Activated naive CD8-positive, alpha-beta T cell treated with anti-CD3 and anti-CD28 coated beads for 36 hours (primary cell): ENCODE measurements at places on chromosomes 2 and 18. TPM values are rescaled to one million over a fixed set of nuclear protein-coding genes. Genes with fewer than 3 reads are reported as not detected.

DNA sequence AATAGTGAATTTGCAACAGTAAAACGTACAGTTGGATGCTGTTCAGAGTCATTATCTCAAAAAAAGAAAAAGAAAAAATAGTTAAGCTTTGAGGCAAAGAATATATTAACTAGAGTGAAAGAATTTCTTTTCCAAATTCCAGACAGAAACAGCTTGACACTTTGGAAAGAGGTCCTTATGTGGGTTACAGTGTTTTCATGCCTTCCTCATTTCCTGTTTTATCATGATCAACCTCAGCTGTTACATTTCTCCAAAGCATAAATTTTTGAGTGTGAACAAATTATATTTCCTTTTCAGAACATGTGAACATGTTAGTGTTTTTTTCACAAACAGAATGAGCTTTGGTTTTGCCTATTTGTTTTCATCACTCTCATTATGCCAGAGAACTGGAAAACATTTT, 13.6 kb downstream of the FRZB start:
- DNase-seq = no peak

DNA sequence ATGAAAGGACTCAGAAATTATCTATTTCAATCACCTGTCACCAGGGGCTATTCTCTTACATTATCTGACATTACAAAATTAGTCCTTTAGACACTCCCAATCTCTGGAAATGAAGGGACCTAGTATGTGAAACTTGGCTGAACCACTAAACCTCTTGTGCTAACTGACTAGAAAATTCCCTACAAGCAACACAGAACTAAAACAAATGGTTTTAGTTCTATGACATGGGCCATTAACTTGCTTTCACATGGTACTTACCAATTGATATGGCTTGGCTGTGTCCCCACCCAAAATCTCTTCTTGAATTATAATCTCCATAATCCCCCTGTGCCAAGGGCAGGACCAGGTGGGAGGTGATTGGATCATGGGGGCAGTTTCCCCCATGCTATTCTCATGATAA, 16.6 kb downstream of the SERPINE2 start:
- no peak for DNase-seq

DNA sequence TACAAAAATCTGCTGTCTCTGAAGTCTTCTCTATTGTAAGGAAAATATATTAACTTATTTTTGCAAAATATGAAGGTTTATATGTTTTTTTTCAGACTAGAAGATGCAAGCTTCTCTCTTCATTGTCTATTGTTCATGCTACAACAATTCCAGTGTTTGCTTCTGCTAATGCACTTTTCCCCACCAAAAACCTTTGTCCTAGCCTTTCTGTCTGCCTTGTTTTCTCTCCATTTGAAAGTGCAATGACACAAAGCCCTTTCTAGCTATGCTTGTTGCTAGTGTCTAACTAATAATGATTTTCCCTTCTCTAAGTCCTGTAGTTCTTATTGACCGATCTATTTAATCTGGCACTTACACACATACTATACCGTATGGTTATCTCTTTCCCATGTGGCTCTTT, 369.5 kb upstream of the CELF4 start:
- no peak for DNase-seq

DNA sequence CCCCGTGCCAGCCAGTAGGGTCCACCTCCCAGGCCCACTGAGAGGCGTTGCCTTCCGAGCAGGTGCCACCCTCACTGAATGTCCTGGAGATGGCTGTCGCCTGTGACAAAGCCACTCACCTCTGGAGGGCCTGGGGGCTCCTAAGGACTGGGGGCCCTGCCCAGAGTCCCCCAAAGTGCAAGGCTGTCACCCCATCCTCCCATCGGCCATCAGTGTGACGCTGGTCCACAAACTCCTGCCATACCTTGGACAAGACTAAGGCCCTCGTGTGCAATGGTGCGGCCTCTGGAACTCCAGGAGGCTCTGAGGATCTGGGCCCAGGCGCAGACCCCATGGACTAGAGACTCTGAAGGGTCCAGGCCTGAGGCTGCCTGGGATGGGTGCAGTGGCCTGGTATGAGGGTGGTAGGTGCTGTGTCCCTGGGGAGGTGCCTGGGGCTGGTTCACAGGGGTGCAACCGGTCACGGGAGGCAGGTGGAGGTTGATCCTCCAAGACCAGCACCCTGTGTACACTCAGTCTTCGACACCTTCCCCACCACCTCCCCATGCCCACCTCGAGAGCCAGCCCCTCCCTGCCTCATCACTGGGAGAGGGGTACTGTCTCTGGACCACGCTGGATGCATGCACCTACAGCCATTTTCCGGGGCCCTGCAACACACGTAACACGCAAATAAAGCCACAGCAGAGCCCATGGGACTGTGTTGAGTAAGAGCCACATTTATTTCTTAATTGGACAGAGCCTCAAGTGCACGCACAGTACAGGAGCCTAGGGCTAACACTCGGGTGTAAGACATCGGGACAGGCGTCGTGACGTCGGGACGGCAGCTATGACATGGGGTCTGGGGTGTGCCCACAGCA, 21.6 kb downstream of the AQP12A start:
- DNase-seq = no peak

The TTN gene
- total RNA-seq = 2.2 TPM

GRCh38 chr18:74951165-74951760, 257.7 kb downstream of the PTGR3 start:
- DNase-seq = no peak

GRCh38 chr2:149313512-149313972, 16.8 kb upstream of the LYPD6 start:
- DNase-seq = no peak

DNA sequence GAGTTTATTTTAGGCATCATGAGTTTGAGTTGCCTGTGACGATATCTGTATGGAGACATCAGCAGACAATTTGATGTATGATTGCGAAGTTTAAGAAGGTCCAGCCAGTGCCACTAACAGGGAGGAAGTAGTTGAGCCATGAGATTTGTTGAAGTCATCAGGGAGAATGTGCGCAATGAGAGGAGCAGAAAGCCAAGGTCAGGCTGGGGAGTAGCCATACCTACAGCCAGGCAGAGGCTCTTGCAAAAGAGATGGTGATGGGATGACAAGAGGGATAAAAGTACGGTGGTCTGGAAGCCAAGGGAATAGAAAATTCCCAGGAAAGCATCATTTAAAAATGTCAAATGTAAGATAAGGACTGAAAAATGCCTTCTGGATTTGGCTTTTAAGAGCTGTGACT, 51.2 kb downstream of the LIMS1 start:
- DNase-seq = no peak
